Activated T-cell treated with anti-CD3 and anti-CD28 coated beads, Interleukin-2, amount 50 U/mL, for 72 hours (primary cell): ENCODE measurements at places on chromosomes 11 and 22.

GRCh38 chr11:78161962-78162371 is 22.5 kb upstream of the ALG8 start:
- DNase-seq: no peak

- DNase-seq: no peak
Measured at GRCh38 chr22:24026733-24027132, 15.6 kb downstream of the CABIN1 start.

DNA sequence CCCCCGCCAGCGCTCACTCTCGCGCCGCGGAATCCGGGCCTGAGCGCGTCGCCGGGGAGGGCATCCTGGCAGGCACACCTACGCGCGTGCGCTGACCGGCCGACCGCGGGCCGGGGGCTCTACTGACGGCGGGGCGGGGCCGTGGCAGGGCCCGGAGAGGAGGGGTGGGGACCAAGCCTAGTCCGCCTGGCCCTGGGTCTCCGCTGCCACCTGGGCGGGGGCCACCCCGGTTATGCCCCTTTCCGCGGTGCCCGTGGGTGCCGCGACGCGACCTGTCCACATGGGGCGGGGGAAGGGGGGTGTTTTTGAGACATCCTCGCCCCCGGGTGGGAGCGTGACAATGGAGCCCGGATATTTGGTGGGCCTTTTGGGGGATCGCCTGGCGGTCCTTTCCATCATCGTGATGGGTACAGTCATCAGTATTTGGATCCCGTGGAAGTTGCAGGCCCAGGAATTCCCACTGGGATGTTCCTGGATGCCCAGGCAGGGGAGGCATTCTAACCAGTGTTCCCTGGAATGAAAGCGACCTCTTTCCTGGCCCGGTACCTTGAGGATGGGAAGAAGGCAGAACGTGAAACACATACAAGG is 2.2 kb downstream of the NCAM1 start:
- no peak for DNase-seq

GRCh38 chr11:87368858-87369480 is 331.2 kb downstream of the TMEM135 start:
- no peak for DNase-seq

DNA sequence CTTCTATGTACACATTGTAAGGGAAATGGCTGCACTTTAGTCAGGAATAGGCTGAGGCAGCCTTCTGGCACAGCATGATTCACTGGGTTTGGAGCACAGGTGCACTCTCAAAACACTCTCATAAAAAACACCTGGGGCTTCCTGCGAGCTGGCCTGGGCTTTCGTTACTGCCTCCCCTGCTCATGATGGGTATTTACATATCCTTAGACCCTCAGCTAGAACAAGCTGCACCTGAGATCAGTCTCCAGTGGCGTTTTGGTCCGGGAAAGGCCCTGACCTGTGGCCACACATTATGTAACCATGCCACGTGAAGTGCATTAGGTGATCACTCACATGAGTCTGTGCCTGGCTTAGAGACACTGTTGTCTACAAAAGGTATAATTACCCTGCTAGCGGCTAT is 321.7 kb downstream of the TMEM135 start:
- DNase-seq: no peak

GRCh38 chr11:45254070-45254469 is 32.1 kb downstream of the SYT13 start:
- no peak for DNase-seq

GRCh38 chr11:104246590-104246989 is 82.6 kb upstream of the PDGFD start:
- DNase-seq: no peak

DNA sequence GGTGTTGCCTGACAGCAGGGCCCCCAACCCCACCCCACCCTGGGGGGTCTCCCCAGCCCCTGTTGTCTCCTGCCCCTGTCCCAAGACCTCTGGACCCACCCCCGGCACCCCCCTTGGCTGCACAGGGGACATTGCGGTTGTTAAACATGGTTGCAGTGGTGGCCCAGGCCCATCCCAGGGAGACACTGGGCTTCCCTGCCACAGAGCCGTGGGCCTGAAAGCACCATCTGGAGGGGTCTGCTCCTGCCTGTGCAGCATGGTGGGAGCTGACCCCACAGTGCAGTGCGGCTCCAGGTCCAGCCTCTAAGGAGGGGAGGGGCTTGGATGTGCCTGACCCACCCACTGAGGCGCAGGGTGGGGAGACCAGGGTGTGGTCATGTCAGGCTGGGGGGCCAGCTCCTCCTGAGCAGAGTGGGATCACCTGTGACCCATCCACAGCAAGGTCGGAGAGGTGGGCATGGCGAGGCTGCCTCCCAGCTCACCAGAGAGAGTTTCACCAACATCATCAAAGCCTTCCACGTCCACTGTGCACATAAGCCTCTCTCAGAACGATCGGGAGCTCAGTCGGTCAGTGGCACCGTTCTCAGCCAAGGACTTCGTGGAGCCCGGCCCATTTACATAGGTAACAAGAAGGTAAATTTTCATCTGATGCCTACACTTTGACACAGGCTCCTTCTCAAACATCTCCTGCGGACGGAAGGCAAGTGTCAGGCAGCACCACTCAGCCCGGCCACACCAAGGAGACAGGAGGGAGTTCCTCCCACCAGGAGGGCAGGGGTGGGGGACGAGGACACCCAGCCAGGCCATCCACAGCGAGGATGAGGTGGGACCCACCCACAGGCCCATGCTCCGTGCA is 201.1 kb downstream of the BRD1 start:
- no peak for DNase-seq

- DNase-seq: no peak
Measured at GRCh38 chr11:119618208-119618909, 110.6 kb downstream of the NECTIN1 start.

GRCh38 chr11:12193515-12194336 is 83.3 kb downstream of the MICAL2 start:
- DNase-seq: no peak

DNA sequence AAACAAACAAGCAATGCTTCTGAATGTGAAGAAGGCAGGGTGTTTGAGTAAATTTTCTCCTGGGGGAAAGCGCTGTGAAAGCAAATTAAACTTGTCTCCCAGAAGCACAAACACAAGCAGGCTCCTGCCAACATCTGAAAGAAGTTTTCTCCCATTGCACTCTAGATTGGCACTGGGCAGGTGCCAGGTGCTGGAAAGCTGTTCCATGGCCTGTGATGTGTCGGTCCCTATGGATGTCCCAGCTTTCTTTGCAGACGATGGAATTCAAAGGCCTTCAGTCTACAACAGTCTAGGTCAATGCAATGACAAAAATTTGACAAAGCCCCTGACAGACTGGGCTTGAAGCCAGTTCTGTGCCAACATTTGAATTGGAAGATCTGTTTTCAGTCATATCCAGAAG is 246.1 kb upstream of the NARS2 start:
- no peak for DNase-seq

GRCh38 chr11:119780222-119780953 is 51.4 kb upstream of the NECTIN1 start:
- DNase-seq: no peak

DNA sequence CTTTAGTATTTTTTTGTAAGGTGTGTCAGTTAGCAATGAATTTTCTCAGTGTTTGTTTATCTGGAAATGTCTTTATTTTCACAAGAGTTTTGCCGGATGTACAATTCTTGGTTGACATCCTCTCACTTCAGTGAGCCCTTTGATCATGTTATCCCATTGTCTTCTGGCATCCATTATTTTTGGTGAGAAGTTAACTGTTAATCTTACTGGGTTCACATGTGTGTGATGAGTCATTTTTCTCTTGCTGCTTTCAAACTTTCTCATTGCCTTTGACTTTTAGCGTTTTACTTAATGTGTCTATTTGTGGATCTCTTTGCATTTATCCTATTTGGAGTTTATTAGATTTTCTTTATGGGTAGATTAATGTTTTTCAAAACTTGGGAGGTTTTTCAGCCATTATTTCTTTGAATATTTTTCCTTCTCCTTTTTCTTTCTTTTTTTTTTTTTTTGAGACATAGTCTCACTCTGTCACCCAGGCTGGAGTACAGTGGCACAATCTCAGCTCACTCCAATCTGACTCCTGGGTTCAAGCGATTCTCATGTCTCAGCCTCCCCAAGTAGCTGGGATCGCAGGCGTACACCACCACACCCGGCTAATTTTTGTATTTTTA is 100.5 kb upstream of the RRM1 start:
- DNase-seq: no peak

DNA sequence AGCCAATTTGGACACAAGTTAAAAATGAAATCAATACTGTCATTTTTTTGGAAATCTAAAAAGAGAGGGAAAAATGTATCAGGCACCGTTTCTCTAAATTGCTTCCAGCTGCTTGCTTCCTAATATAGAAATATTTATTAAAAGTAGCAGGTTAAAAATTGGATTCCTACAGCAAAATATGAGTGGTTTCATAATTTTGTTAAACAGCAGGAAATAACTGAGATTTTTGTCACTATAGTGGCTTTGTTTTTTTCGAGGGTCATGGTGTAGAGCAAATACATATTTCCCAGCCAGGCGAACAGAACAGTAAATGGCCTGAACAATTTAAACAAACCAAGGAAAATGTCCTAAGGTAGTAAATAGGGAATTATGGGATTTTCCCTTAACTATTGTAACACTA is 159.7 kb downstream of the DDX10 start:
- no peak for DNase-seq

DNA sequence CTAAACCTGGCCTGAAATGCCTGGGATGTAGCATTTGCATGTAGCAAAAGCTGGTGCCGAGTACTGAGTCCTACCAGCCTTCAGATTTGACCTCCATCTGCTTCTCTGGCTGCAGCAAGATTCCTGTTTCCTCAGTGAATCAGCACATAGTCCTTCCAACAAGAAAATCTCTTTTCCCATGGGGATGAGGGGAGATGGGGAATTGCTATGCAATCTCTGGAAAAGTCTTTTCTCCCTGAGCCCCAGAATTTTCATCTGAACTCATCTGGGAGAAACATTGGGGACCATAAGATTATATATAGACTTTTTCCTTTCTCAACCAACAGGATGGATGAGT is 32.0 kb upstream of the YWHAH start:
- DNase-seq: no peak

DNA sequence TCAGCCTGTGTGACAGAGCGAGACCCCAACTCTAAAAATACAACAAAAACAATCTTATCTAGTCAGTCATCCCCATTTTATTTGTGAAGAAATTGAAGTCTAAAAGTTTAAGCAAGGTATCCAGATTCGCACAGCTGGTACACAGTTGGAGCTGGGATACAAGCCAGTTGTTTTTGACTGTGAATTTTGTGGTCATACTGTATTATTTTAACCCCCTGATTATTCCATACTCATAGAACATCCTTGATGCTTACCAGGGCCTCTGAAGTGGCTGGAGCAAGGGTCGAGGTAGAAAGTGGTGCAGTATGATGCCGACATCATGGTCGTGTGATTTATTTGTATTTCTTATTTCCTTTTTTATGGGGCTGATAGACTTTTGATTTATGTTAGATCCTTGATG is 50.0 kb downstream of the BID start:
- DNase-seq: no peak

DNA sequence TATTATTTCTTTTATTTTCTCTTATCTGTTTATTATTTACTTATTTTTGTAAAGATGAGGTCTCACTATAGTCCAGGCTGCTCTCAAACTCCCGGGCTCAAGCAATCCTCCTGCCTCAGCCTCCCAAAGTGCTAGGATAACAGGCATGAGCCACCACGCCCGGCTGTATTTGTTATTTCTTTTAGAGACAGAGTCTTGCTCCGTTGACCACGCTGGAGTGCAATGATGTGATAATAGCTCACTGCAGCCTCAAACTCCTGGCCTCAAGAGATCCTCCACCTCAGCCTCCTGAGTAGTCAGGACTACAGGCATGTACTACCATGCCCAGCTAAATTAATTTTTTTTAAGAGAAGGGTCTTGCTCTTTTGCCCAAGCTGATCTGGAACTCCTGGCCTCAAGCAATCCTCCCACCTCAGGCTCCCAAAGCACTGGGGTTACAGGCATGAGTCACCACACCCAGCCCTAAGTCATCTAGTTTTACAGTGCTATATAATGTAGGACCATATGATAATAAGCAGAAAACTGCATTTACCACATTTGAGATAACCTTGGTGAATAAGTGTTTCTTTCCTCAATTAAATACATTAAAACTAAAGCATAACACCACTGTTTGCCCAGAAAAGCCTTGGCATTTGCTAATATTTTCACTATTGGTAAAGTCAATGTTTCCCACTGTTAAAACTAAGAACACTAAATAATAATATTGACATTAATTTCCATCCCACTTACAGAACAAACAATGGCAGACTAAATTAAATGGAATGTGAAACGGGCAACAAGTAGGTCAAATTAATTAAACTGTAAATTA is 127.5 kb downstream of the SIK3 start:
- DNase-seq: no peak

GRCh38 chr11:94305146-94305545 is 766 bp downstream of the IZUMO1R start:
- DNase-seq: no peak

GRCh38 chr11:34830648-34831047 is 85.5 kb downstream of the APIP start:
- no peak for DNase-seq

DNA sequence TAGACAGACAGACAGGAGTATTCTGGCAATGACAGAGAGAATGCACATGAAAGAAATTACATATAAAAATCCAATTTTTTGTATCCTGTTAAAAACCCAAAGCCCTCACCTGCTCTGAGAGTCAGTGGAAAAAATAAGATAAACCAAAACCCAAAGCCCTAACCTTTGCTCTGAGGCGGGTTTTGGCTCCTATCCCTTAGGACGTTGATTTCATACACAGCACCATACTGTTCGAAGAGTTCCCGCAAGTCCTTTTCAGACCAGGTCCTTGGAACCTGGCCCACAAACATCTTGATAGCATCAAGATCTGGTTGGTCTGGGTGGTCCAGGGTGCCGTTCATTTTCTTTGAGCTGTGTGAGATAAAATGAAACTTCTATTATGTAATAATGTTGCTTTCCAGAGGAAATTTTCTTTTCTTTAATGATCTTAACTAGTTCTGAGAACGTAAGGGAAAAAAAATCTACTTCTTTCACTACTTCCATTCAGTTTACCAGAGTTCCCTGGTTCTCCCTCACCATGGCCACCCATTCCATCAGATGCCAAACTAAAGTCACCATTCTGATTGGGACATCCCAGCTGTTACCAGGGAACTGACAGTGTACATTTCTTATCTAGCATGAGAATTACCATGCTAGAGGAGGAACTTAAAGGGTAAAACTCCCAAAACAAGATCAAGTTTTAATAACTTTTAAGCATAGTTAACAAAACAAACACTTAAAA is 39.9 kb upstream of the RAPSN start:
- no peak for DNase-seq

GRCh38 chr11:72989727-72990126 is 152.4 kb downstream of the FCHSD2 start:
- DNase-seq: no peak

DNA sequence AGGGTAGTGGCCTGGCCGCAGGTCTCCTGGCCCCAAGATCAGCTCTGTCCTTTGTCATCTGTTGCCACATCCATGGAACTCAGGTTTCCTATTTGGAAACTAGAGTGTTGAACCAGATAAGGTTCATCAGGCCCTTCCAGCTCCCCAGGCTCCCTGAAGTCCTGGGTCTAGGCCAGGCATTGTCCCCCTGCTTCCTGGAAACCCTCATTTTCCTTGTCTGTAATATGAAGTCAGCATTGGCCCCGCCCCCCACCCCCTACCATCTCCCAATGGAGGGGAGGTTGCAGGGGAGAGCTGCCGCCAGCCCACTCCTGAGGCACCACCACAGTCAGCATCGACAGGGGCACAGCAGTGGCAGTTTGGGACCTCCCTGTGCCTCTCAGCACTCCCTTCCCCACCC is 9.0 kb upstream of the MS4A10 start:
- DNase-seq: no peak
